ENCODE measurements at places on chromosomes 2 and 18. TPM values are rescaled to one million over a fixed set of nuclear protein-coding genes. Genes with fewer than 3 reads are reported as not detected.

The ATG9A gene
- 81.8 TPM for total RNA-seq

The IL1R1 gene
- 20.9 TPM for total RNA-seq

The UGT1A5 gene
- not detected for total RNA-seq

The ZNF396 gene
- total RNA-seq: 0.62 TPM

The WDR35 gene
- total RNA-seq: 5.1 TPM

The THAP4 gene
- total RNA-seq: 84.5 TPM

The GAL3ST2 gene
- not detected for total RNA-seq

The SLC8A1 gene
- 1,122 TPM for total RNA-seq

The STAMBP gene
- total RNA-seq: 27.2 TPM

GRCh38 chr2:46862514-46862913, 53.1 kb downstream of the MCFD2 start:
- no peak for DNase-seq

DNA sequence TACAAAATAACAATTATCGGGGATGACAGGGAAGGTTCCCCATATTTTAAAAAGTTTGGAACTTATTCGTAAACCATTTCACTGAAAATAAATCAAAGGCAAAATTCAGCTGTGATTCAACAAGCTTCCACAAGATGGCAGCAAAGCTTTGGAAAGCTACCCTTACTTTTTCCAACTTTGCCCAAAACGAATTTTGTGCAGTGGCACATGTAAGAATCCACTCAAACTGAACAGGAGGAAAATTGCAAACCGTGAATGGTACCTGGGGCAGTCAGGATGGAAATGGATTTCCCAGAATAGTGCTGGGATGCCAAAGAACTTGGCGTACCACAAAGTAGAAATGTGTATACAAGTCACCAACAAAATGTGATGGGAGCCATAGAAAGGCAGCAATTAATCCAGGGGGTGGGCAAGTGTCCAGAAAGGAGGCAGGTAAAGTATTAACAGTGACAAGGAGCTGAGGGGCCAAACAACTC, 10.7 kb downstream of the RPL31 start:
- no peak for DNase-seq

- no peak for DNase-seq
Observed at GRCh38 chr18:39199231-39199855, 1633.7 kb upstream of the CELF4 start.

DNA sequence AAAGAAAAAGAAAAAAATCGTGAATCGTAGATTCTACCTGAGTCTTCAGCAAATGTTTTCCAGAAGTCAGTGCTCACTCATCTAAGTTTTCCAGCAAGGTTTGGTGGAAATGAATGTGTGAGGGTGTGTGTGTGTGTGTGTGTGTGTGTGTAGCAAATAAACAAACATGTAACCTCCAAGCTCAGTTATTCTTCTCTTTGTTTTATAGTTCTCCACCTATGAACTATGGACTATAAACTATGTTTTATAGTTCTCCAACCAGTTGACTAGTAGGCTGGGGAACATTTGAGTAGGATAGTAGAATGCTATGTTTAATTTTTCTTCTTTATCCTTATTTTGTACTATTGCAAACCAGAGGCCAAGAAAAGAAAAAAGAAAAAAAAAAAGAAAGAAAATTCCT, 44.6 kb upstream of the SERPINE2 start:
- no peak for DNase-seq

GRCh38 chr2:233844836-233845235, 9.5 kb downstream of the HJURP start:
- no peak for DNase-seq

Measured in left ventricle myocardium superior (tissue), 1 donor.